ENCODE measurements at places on chromosomes 5 and 9.

DNA sequence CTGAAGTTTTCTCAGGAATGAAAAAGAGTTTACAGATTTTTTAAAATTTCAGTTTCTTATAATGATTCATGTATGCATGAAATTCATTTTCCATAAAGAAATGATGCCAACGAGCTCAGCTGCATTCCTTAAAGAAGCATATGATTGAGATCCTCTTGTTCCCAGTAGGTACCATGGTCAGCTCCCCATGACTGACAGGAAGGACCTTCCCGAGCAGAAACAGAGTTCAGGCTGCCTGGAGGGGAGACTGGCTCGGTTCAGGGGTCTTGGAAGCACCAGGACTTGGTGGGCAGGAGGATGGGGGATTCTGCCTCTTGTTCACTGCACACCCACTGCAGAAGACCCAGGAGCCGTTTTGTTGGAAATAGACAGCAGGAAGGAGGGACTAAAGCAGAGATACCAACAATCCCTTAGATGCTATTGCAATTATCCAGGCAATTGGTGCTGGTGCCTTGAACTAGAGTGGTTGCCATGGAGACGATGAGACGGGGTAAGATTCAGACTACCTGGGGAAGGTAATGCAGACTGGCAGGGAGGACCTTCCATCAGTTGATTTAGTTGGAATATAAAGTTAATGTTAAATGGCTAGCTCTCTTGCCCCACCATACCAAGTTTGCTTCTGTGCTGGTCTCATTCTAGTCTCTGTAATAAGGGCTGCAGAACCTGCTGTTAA lies 447.8 kb downstream of the MTRR start:
- DNase-seq = no peak

- no peak for DNase-seq
Observed at GRCh38 chr9:101372327-101373118, 12.3 kb downstream of the BAAT start.

- DNase-seq = no peak
Observed at GRCh38 chr5:88374391-88374790, 105.7 kb upstream of the TMEM161B start.

GRCh38 chr9:96085491-96086143 lies 210.1 kb downstream of the ERCC6L2 start:
- DNase-seq = no peak

DNA sequence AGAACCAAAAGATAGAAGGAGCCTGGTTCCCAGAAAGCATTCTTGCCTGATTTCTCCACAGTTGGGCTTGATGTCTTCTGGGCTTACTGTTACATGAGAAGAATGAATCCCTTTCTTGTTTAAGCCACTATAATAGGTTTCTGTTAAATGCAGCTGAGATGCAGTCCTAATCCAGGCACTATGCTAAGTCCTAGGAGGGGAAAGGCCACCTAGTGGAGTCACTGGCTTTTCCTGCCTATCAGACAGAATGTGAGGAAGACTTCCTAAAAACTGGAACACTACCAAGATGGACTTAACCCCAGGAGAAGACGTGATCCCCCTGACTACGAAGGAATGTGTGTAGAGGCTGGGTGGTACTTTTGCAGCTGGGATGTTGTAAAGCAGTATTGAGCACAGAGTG lies 34.3 kb upstream of the FSD1L start:
- no peak for DNase-seq

- no peak for DNase-seq
Observed at GRCh38 chr9:4865681-4866080, 72.9 kb downstream of the RCL1 start.

DNA sequence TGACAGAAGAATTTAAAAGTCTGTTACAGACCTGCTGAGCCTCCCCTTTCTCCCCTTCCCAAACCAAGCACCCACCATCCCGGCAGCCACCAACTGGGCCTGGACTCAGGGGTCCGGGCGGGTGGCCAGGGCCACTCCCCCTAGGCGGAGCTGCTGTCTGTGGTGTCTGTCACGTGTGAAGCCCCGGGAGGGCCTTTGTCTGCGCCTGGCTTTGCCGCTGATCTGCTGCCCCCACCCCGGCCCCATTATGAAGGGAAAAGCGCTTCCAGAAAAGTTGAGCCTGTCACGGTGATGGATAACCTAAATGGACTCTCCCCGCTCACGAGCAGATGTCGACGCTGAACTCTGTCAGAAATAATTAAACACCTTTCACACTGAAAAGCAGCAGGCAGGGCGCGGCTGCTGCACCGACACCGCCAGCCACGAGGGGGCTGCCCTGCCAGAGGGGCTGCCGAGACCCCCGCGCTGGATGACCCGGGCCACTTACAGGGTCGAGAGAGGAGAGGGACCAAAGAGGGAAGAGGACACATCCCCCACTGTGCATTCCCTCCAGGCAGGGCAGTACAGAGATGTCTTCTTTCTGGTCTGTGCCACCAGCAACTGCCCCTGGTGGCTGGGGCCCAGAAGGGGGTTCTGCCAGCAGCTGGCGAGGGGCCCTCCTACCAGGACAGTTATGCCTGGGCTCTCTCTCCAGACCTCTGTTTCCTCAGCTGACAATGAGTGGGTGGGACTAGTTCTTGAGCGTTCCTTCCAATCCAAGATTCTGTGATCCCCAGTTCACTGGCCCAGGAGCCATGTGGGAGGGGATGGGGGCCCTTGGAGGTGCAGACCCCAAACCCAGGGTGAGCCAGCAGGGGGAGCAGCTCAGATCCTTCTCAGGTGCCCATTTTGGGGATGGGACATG lies 36.0 kb upstream of the BARHL1 start:
- no peak for DNase-seq

DNA sequence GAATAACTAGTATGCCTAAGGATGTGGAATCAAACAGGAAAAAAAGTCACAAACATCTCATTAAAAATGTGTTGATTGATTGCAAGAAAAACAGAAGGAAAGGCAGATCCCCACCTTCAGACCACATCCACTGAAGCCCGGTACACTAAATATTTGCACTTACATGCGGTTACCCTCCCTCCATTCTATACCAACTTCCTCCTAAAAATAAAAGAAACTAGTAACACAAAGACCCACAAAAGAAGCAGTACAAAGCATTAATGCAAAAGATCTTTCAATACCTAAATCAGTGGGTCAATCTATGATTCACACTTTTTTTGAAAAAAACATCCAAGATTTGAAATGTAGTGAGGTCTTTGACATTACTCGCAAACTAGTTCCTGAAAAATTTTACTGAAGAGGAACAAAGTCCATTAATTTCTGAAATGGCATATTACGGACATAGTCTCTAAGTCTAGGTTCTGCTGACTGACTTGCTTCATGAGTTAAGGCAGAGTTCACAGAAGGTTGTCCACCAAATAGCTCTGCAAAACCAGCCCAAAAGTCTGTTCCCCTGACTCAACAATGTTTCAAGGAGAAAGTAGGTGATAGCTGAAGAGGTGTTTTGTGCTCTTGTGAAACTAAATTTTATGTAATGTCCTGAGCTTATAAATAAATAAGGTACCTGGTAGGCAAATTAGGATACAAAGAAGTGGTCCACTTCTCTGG lies 100.7 kb downstream of the PAM start:
- DNase-seq = no peak
